Lower lobe of right lung (tissue), 2 donors: ENCODE measurements at places on chromosomes 6 and 20. TPM values are rescaled to one million over a fixed set of nuclear protein-coding genes. Genes with fewer than 3 reads are reported as not detected.
A peak's percentile ranks its signal among the peaks of the same experiment; 100 is the strongest.

OTOR gene
- total RNA-seq = not detected

PRND gene
- total RNA-seq = not detected

GPSM3 gene
- 76.2 TPM for total RNA-seq

HCK gene
- total RNA-seq = 99.9 TPM

TREM1 gene
- total RNA-seq = 160 TPM

SERPINB1 gene
- 125 TPM for total RNA-seq

C20orf202 gene
- 2.1 TPM for total RNA-seq

PNLDC1 gene
- total RNA-seq = 0.27 TPM

SGK2 gene
- total RNA-seq = 1.2 TPM

- DNase-seq = no peak
Observed at GRCh38 chr6:165439928-165440554, 130.6 kb upstream of the C6orf118 start.

DNA sequence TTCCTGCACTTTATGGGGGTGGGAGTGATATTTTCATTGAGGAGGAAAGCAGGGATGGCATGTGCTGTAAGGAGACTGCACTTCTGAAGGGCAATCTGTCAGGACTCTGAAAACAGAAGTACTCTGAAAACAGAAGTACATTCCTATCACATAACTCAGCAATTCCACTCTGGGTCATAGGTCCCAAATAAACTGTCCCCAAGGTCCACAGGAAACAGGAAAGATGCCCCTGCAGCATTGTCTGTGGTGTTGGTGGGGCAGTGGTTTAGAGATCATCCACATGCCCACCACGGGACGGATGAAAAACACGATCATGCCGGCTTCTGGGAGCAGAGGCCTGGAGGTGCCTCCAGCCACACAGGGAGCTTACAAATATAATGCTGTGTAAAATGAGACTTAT lies 150.3 kb downstream of the OTOR start:
- no peak for DNase-seq

DNA sequence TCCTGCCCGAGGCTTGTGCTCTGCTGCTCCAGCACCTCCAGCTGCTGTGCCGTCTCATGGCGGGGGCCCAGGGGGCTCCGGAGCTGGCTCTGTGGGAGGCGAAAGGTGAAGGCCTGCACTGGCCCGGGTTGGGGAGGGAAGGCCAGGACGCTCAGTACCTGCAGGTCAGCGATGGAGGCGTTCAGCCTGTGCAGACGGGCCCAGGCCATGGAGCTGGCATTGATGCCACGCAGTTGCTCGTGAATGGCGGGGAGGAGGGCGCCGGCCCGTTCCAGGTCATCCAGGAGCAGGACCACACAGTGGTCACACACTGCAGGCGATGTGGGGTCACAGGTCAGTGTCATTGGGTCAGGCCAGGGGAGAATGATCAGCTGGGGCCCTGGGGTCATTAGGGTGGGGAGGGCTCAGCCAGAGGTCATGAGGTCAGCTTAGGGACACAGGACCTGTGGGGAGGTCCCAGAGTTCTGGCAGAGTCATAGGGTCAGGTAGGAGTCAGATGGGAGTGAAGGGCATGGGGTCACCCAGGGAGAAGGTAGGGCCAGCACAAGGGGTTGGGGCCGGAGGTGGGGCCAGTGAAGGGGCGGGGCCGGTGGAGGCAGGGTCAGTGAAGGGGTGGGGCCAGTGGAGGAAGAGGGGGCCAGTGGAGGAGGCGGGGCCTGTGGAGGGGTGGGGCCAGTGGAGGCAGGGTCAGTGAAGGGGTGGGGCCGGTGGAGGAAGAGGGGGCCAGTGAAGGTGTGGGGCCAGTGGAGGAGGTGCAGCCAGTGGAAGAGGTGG lies 18.0 kb downstream of the ADRM1 start:
- DNase-seq = no peak

GRCh38 chr6:119339941-119340456 lies 9.6 kb downstream of the MAN1A1 start:
- DNase-seq = peak; percentile 57

DNA sequence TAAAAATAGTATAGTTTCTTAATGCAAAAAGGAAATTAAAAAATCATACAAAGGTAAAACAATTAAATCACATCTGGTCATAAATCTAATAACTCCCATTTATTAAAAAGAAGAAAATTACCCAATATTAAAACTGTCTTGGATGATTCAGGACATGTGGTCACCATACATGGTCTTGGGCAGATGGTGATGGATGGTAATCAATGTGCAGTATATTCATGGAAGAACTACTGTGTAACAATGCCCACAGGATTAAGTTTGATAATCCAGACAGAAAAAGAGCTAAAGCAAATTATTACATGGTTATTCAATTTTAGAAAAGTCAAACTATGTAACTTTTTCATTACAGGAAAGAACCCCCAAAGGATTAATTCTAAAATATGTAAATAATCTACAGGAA lies 480.6 kb downstream of the QKI start:
- no peak for DNase-seq

- DNase-seq = no peak
Observed at GRCh38 chr6:144710207-144710606, 425.1 kb downstream of the UTRN start.

DNA sequence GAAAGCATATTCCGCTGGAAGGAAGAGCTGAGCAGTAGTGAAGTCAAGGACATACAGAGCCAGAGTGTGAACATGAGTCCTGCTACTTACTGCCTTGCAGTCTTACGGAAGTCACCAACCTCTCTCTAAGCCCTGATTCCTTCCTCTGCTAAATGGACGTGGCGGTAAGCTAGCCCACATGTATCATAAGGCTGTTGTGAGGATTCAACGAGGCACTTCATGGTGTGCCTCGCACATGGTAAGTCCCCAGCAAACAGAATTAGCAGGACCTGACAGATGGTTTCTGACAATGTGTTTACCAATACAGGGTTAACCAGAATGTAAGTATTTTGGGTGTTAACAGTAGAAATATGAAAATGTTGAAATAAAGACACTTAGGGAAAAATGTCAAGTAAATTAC lies 93.2 kb downstream of the IRF4 start:
- no peak for DNase-seq

DNA sequence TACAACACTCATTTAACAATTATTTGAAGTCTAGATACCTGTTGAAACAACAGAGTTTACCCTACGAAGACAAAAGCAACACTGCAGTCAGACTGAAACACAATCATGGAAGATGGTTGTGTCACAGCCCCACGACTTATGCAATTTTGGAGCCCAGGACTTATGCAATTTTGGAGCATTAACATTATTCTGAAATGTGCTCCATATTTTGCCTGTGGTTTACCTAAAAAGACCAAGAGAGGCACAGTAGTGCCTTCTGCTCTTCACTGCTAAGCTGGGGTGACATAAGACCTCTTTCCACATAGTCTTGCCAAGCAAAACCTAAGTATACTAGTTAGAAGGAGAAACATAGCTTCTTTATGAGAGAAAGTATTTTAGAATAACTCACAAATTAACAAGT lies 216.5 kb downstream of the PTPRK start:
- no peak for DNase-seq

DNA sequence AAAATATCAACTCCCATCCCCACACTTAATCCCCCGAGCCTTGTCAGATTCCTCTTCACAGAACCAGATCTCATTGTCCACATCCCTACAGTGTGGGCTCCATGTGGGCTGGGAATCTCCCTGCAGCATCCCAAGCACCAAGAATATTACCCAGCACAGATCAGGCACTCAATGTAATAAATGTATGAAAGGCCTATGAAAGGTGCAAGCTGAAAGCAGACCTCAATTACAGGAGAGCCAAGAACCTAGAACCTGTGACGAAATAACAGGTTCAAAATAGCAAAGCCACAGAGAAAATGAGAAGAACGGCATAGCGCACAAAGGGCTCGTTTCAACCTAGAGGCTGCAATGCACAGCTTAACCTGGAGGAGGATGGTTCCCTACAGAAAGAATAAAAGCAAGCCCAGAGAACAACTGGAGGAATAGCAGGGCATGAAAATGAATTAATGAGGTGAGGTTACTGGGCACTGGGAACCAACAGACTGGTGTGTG lies 3.1 kb downstream of the SLC23A2 start:
- DNase-seq = no peak

- DNase-seq = no peak
Observed at GRCh38 chr6:110682460-110682853, 132.8 kb downstream of the CDK19 start.

- DNase-seq = no peak
Observed at GRCh38 chr6:90387826-90388225, 91.2 kb upstream of the BACH2 start.

DNA sequence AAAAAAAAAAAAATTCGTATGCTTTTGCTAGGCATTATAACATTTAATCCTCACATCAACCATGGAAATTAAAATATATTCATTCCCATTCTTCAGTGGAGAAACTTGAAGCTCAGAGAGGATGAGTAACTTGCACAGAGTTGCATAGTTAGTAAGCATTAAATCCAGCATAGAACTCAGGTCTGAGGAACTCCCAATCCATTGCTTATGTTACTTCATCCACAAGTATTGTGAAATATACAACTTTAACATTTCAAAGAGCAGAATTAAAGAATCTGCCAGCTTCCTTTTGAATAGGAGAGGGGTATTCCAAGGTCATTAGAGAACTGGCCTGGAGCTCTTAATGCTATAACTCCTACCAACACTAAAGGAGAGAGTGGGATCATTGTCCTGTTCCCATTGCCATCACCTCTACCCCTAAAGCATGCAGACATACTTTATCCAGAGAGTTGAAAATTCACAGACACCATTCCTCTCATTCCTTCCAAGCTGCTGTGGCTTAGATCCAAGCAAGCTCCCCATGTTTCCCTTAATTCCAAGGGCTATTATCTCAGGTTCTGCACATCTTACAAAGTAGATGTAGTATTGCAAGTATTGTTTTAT lies 91.9 kb downstream of the FLRT3 start:
- no peak for DNase-seq

DNA sequence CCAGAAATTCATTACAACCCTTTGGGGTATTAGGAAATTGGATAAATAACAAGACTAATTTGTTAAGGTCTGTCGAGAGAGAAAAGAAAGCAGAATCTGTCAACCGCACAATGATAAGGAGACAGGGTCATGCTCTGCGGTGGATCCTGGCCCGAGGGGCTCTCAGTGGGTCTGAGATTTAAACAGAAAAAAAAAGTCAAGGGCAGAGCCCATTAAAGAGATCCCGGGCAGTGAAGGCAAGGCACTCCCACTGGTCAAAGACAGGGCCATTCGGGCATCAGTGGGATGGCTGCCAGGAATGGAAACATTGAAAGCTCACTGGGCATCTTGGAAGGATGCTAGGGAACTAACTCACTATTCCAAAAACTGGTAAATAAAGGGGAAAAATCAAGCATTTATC lies 77.9 kb downstream of the GNAS-AS1 start:
- no peak for DNase-seq
